OCI-M1 (cell line): ENCODE measurements at places on chromosomes 3 and 15.

GRCh38 chr3:10901296-10901945, 85.4 kb downstream of the SLC6A11 start:
- DNase-seq, result no peak

GRCh38 chr3:186682812-186683211, 17.0 kb downstream of the HRG start:
- peak; percentile 17 for DNase-seq

DNA sequence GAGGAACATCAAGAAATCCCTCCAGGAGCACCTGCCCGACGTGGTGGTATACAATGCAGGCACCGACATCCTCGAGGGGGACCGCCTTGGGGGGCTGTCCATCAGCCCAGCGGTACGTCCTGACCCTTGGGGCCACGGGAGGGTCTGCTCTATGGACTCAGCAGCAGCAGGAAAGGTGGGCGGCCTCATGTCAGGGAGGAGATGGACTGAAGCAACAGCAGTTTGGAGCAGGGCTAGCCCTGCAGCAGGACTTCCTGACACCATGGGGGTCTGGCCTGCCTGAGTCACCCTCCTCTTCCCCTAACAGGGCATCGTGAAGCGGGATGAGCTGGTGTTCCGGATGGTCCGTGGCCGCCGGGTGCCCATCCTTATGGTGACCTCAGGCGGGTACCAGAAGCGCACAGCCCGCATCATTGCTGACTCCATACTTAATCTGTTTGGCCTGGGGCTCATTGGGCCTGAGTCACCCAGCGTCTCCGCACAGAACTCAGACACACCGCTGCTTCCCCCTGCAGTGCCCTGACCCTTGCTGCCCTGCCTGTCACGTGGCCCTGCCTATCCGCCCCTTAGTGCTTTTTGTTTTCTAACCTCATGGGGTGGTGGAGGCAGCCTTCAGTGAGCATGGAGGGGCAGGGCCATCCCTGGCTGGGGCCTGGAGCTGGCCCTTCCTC, 24.2 kb downstream of the HDAC11 start:
- no peak for DNase-seq

DNA sequence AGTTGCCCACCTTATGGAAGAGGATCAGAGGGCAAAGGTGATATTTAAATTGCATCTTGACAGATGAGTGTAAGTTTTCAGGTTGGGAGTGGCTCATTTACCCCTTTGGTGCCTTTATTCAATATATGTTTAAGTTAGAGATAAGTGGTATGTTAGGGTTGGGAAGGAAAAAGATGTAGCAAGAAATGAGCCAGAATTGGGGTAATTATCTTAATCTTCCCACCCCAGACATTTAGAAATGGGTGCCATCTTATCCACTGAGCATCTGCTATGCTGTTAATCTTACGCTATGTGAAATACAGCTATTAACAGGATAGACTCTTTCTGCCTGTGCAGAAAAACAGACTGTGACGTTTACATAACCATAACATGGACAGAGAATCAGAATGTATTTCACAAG, 6.3 kb downstream of the CMTM7 start:
- DNase-seq, result no peak

DNA sequence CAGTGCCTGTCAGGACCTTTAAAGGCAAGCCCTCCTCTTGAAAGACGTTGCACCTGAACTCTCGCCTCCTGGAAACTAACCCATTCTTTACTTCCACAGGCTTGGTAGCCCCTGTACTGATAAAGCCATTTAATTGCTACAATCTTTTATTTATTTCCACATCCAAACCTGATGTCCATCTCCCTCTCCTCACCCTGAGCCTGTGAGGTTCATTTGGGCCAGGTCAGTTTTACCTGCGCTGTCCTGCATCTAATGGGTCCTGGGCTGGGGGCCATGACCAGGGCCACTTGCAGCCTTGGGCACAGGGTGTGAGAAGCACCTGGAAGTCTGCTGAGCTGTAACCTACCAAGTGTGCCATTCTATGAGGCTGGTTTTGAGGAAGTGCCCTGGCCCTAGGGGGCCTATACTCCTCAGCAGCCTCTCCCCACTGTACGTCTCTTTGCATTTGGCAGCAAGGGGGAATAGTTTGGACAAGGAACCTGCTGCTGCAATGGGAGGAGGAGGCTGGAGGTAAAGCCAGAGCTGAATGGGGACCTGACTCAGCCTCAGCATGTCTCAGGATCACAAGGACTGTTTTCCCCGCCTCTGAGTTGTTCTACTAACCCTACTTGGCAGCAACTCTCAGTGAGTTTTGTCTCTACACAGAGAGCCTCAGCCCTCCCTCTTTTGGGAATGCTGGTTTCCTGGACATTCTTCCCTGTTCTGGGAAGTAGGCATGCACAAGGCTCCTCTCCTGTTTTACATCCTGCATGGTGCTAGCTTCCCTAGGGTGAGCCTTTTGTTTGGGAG, 53.8 kb downstream of the WDR76 start:
- no peak for DNase-seq

GRCh38 chr3:107684431-107684925, 161.7 kb downstream of the BBX start:
- DNase-seq, result peak; percentile 36

DNA sequence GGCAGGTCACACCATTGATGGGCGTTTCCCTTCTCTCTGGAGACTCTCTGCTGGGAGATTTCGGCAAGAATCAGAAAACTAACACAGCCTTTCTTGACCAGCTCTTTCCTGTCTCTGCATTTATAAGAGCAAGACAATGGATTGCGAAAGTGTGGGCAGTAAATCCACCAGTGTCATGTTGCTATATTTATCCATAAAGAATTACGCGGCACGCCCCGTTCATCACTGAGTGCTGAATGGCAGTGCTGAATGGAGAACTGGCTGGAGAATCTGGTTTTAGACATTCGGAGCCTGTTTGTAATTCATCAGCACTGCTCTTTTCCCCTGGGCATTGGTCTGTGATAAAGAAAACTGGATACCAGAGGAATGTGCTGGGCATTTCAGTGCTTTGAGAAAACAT, 2.0 kb upstream of the CEMIP start:
- peak; percentile 2 for DNase-seq

GRCh38 chr3:146732325-146732724, 127.2 kb upstream of the PLSCR5 start:
- DNase-seq, result no peak

DNA sequence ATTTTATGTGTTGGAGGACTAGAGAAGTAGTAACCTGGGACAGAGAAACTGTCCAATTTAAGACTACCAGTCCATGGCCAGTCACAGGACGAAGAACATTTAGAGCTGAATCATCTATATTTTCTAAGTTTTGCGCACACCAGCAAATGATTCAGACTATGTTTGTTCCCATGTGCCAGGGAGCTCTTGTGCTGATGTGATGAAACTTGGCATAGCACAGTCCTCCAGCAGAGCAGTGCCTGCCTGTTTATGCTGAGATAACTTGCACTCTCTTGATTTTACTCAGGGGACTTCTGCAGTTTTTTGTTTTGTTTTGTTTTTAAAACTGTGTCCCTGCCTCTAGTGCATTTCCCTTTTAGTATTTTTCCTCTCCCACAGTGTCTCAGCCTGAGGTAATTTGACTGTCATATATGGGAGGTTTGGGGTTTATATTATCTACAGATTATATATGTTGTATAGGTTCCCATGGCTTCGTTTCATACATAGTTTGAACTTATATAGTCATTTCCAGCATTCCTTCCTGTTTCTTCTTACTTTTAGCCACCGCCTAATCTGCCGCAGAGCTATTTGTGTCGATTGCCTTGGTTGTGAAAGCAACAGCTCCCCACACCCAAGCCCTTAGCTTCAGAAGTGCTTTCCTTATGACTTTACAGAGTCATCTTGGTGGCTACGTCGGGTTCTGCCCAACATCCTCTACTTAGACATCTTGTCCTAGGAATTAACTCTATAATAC, 45.5 kb downstream of the PPM1L start:
- DNase-seq, result peak; percentile 82

GRCh38 chr3:182722907-182723306, 70.4 kb upstream of the ATP11B start:
- no peak for DNase-seq

- DNase-seq, result no peak
Measured at GRCh38 chr15:87348746-87349145, 907.8 kb downstream of the NTRK3 start.

- DNase-seq, result no peak
Measured at GRCh38 chr3:100470951-100471350, 21.5 kb upstream of the TMEM45A start.

DNA sequence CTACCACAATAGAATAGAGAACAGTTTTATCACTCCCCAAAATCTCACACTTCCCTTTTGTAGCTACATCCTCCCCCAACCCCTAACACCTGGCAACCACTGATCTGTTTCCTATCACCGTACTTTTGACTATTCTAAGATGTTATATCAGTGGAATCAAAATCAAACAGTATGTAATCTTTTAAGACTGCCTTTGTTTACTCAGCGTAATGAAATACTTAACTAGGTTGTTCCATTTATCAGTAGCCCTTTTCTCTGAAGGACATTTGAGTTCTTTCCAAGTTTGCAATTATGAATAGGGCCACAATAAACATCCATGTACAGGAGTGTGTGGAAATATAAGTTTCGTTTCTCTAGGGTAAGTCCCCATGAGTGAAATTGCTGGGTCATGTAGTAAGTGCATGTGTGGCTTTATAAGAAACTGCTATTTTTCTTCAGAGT, 372.3 kb downstream of the SV2B start:
- DNase-seq, result peak; percentile 78

DNA sequence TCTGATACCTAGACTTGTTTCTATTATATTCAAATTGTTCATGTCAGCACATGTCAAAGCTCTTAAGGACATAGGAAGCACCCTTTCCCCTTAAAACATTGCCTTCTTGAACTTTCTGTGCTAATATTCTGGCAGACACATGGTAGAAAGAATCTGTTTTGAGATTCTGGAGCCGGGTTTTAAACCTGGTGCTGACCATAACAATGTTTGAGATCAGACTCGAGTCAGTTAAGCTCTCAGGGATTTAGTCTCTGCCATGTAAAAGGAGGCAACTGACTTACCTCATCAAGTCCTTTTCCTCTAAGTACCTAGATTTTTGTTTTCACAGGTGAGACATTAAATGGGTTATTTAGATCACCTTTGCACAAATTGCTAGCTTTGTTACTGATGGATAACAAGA, 38.9 kb downstream of the RBMS3 start:
- no peak for DNase-seq

GRCh38 chr3:98763076-98763475, at the start of gene ST3GAL6:
TSS of gene ST3GAL6 (plus strand) at chr3:98763340. CDS start at chr3:98768441, 5,101 bp downstream.
- DNase-seq, result peak; percentile 78

- DNase-seq, result peak; percentile 9
Measured at GRCh38 chr3:73614419-73614818, 10.3 kb downstream of the PDZRN3 start.

DNA sequence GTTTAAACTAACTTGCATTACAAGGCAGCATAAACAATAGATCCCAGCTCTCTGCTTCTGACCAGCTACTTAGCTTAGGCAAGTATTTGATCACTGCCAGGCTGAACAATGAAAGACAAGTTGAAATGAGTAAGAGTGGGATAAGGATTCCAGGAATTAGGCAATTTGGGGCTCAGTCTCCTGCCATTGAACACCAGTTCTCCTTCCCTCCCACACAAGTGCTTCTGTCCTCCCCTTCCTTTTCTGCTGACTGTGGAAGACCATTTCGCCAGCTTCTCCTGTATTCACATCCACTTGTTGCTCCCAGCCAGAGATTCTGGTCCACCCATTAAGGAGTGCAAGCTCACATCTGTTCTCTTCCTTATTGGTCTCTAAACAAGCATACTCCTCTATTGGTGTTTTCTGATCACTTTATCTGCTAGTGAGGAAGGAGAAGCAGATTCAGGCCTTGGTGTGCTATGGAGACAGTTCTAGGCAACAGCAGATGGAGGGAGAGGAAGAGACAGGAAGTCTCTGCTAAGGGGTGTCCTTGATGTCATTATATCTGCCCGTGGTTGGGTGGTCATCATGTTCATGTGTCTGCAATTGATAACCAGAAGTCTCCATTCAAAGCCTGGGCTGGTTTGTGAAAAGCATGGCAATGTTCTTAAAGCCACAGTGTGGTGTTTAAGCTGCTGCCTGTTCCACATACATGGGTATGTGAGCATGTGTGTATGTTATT, 121.5 kb downstream of the PLCL2 start:
- peak; percentile 46 for DNase-seq

DNA sequence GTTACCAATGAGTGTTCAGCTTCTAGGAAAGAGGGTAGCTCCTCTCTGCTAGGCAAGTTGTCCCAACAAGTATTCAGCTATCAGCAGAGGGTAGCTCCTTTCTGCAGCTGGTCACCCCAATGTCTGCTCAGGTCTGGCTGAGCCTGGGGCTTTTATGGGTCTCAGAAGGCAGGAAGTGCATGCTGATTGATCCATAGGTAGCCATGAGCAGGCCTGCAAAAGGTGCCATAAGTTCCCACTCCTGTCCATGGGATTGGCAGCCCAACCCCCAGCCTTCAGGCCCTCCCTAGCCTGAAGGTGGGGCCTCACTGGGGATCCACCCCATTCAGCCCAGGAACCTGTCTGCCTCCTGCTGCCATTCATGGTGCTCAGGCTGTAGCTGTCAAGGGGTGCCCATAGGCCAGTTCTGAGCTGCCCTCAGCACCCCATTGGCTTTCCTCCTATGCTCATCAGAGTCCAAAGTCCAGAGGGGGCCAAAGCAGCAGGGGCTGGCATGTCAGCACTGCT, 34.6 kb upstream of the DNAJC13 start:
- no peak for DNase-seq

GRCh38 chr3:187336322-187336721, 31.9 kb upstream of the RTP4 start:
- DNase-seq, result no peak

DNA sequence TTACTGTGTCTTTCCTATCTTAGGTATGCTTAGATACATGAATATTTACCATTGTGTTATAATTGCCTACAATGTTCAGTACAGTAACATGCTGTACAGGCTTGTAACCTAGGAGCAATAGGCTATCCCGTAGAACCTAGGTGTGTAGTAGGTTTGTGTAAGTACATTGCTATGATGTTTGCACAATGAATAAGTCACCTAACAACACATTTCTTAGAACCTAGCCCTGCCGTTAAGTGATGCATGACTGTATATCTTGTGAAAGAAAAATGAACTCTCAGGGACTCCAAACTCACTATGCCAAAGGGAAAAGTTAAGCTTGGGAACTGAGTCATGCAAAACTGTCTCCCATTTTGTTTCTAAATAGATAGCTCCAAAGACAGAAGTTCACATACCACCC, 91.5 kb upstream of the ACP3 start:
- DNase-seq, result no peak

DNA sequence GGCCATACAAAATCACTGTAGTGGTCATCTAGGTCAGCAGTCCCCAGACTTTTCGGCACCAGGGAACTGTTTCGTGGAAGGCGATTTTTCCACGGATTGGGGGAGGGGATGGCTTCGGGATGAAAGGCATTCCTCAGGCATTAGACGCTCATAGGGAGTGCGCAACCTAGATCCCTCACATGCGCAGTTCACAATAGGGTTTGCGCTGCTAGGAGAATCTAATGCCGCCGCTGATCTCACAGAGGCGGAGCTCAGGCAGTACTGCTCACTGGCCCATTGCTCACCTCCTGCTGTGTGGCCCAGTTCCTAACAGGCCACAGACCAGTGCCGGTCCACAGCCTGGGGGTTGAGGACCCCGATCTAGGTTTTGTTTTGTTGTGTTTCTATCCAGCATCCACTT, 200.1 kb downstream of the SLC9A9 start:
- DNase-seq, result no peak

GRCh38 chr3:143266511-143266910, 146.9 kb downstream of the CHST2 start:
- no peak for DNase-seq

GRCh38 chr3:98978068-98978811, 76.7 kb upstream of the DCBLD2 start:
- DNase-seq, result no peak
